Stimulated activated CD8-positive, alpha-beta memory T cell treated with anti-CD3 and anti-CD28 coated beads, Interleukin-15, amount 100 ng/mL, for 24 hours (primary cell): ENCODE measurements at places on chromosomes 12 and 14.

GRCh38 chr12:54328595-54329337 is 3.8 kb downstream of the COPZ1 start:
- DNase-seq = no peak

DNA sequence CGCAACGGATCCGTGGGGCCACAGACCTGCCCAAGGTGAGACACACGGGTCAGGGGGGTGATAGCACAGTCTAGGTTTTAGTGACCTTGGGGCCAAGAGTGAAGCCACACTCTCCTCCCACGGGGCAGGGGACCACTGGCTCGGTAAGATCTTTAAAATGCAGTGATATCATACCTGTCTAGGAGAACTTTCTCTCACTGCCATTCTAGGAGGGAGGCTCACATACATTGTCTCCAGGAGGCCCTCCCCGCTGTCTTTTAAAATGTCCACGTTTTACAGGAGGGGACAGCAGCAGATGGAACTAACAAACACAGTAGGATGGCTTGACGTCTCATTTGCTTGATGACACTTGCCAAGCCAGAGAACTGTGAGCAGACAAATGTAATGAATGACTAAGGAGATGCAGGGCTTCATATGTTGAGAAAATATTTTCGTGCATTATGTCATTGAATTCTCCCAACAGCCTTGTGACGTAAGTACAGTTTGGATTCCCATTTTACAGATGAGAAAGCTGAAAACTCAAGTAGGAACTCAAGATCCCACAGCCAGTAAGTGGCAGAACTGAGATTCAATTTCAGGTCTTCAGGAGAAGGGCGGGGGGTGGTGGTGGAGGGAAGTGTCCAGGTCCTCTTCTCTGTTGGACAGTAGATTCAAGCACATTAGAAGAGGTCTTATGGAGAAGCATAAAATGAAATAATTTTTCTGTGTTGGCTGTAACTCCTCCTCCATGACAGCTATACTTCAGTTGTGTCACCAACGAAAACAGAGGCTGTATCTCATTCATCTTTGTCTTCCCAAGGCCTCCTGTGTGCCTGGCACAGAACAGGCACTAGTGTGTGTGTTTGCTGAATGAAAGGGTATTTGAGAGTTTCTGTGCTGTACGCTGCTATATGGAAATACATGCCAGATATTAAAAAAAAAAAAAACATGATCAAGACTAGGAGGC is 2.1 kb downstream of the VASH1 start:
- DNase-seq = no peak

GRCh38 chr12:63400718-63401117 is 249.7 kb upstream of the AVPR1A start:
- DNase-seq = no peak

DNA sequence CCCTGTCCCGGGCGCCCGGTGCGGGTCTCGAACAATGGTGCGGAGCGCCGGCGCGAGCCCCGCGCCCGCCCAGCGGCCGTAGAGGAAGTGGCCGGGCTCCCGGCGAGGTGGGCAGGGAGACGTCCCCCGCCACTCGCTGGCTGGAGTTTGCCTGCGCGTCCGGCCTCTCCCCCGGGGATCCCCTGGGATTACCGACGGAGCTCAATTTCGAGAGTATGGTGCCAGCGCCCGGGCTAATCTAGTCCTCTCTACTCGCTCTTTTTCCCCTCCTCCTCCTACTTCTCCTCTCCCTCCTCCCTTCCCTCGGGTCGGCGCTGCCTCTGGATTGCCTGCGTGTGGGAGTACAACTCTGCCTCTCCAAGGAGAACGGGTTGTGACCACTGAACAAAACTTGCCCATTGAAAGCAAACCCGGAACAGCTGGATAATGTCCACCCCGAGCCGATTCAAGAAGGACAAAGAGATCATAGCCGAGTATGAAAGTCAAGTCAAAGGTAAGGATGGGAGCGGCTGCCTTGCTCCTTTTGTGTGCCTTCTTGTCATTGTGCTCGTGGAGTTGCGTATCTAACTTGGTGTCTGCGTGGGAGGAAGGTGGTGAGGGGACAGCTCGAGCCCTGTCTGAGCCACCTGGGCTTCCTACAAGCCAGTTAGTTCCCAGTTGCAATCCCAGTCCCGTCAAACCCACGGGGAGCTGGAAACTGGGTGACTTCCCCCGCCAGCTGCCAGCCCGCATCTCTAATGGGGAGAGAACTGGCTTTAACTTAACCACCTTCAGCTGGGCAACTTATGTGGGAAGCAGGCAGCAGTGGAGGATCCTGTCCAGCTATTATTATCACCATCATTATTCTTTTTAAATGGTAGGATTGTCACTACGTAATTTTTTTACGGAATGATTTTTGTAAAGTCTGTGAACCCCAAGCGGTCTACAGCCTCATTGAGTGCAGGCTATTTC is at the start of gene SRGAP1:
TSS of gene SRGAP1 (plus strand) at position 310 of the 951 bp plus-strand sequence. CDS start at position 427, 117 bp downstream.
- DNase-seq = no peak

- DNase-seq = no peak
Observed at GRCh38 chr14:88384718-88385117, 739 bp upstream of the SPATA7 start.

DNA sequence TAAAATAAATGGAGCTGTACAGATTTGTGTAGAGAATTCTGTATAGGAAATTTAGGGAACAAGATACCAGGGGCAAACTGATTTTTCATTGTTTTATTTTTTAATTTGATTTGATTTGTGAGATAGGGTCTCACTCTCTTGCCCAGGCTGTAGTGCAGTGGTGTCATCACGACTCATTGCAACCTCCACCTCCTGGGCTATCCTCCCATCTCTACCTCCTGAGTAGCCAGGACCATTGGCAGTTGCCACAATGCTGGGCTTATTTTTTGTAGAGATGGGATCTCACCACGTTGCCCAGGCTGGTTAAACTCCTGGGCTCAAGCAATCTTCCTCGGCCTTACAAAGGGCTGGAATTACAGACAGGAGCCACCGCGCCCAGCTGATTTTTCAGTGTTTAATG is 18.0 kb upstream of the TBK1 start:
- DNase-seq = no peak

- no peak for DNase-seq
Observed at GRCh38 chr12:25682421-25682820, 129.3 kb upstream of the LMNTD1 start.

- no peak for DNase-seq
Observed at GRCh38 chr12:92740411-92740810, 37.6 kb downstream of the PLEKHG7 start.

DNA sequence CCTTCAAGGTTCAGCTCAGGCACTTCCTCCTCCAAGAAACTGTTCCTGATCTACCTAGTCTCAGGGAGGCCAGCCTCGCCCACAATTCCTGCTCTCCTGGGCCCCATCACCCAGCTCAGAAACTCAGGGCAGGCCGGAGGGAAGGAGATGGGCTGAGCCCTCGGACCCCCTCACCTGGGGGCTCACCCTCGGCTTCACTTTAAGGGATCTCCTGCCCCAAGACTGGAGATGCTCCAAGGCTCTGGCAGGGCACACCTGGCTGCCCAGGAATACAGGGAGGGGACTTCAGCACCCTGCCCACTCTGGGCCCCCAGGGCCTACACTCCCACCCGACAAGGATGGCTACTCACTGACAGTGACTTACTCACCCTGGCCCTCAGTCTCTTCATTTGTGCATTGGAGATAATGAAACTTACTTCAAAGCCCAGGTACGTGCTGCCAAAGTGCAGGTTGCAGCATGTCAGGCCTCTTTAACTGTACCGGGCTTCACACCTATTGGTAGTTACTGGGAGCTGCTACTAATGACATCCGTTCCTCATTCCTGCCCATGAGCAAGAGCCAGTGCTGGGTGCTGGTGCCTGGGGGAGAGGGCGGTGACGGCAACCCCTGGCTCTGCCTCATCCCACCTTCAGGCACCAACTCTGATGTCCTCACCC is 21.0 kb upstream of the PPP1R13B start:
- no peak for DNase-seq

DNA sequence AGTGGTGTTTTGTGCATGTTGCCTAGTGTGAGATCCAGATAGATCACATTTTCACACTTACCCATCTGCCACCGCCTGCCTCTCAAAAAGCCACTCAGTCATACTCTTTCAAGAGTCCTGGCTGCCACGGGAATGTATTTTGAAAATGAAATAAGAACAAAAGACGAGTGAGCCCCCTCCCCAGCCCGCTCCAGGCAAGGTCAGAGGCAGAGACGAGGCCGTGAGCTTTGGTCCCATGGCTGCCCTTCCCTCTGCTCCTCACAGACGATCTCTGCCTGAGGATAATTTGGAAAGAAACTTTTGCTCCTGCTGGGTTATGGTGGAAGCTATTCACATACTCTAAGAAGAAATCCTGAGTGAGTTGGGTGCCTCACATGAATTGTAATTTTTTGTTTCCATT is 924.3 kb downstream of the BCL11B start:
- DNase-seq = no peak

DNA sequence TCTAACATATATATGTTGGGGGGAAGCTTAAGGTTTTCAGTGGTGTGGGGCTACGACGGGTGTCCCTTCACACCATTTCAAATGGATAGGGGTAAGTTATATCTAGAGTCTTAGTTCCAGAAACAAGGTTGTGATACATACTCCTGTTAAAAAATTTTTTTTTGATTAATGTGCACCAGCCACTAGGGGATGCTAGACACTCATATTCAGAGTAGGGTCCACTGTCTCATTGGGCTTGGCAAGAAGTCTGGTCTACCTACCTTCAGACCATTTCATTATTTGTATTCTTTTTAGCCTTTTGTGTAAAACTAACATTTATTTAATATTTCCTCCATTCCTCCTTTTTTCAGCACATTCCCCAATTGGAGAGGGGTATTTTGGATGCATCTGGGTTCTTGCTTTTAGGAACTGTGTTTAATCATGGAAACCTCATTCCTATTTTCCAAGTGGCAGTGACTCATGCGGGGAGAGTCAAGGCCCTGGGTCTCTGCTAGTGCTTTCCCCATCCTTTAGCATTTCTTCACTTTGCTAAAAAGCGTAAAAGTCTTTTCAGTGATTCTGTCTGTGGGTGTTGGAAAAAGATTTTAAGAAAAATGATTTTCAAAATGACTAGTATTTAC is 33.4 kb downstream of the ANO4 start:
- no peak for DNase-seq

DNA sequence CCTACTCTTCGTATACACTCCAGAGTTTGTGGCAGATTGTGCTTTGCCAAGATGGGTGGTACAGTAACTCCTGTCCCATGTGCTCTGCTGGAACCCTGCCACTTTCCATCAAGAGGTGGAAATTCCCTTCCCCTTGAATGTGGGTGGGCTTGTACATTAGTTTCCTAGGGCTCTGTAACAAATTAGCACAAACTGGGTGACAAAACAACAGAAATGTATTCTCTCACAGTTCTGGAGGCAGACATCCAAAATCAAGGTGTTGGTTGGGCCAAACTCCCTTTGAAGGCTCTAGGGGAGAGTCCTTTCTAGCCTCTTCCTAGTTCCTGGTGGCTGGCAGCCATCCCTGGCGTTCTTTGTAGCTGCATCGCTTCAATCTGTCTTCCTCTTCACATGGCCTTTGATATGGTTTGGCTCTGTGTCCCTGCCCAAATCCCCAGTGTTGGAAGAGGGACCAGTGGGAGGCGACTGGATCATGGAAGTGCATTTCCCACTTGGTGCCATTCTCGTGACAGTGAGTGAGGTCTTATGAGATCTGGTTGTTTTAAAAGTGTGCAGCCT is 117.5 kb downstream of the VRK1 start:
- DNase-seq = no peak

GRCh38 chr12:130280231-130280630 is 57.5 kb upstream of the PIWIL1 start:
- DNase-seq = no peak

DNA sequence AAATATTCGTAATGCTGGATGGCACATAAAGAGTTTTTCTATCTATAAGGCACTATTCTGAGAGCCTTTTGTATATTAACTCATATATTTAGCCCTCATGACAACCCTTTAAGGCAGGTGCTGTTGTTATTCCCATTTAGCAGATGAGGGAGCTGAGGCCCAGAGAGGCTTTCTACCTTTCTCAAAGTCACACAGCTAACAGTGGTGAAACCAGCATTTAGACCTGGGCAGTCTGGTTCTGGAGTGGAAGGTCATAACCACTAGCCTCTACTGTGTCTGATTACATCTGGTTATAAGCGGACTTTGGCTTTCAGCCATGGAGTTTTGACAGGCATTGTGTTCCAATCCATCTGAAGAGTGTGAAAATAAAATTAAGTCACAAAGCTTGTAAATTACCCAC is 41.2 kb upstream of the HDAC7 start:
- no peak for DNase-seq

DNA sequence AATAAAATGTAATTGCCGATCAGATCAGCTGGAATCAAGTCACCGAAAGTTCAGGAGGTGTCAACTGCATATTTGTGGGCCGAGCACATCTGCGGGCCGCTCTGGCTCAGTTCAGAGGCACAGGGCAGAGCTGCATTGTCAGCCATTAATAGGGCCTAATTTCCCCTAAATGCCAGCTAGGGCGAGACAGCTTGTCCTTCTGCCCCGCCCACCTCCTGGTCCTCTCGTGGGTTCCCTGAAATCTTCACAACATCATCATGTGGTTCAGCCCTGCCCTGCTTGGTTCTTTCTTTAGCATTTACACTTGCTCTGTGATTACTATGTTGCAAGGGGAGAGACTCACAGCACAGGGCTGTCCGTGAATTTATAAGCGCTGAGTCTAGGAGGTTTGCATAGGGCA is 148.9 kb downstream of the CHST11 start:
- no peak for DNase-seq

DNA sequence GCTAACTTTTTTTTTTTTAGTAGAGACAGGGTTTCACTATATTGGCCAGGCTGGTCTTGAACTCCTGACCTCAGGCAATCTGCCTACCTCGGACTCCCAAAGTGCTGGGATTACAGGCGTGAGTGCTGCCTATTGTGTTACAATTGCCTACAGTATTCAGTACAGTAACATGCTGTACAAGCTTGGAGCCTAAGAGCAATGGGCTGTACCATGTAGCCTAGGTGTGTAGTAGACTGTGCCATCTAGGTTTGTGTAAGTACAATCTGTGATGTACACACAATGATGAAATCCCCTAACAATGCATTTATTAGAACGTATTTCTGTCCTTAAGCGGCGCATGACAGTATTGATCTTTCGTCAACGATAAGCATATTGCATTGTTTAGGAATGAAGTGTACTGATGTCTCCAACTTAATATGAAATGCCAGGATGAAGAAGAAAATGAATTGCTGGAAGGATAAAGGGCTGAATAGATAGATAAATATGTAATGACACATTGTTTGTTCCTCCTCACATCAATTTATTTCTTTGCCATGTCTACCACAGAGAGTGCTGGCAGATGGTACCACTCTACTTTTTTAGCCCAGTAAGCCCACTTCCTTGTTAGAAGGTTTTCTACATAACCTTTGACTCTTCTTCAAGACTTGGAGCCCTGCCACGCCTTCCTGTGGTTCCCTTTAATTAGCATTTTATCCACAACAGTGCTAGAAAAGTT is 467.5 kb downstream of the VRK1 start:
- DNase-seq = no peak

DNA sequence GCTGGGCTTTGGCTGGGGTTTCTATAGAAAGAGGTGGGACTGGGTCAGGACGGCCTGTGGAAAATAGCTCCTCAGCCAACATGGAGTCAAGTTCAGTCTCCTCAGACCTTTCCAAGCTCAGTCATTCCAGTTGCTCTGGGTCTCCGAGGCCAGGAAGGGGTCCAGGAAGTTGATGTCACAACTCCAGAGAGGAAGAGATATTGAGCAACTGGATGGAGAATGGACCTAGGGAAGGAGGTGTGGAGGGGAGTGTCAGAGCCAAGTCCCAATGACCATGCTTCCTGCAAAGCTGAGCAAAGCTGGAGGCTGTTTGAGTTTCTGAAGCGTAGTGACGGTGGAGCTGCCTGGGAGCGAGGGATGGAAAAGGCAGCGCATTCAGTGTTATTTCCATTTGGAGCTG is 86.1 kb downstream of the SLC24A4 start:
- DNase-seq = no peak

GRCh38 chr12:18468246-18469075 is 207.1 kb downstream of the PIK3C2G start:
- no peak for DNase-seq

- no peak for DNase-seq
Observed at GRCh38 chr14:28785096-28785952, 18.7 kb downstream of the FOXG1 start.
